Glomerular endothelial cell (primary cell): ENCODE measurements at places on chromosomes 7 and 10. TPM values are rescaled to one million over a fixed set of nuclear protein-coding genes. Genes with fewer than 3 reads are reported as not detected.

DNA sequence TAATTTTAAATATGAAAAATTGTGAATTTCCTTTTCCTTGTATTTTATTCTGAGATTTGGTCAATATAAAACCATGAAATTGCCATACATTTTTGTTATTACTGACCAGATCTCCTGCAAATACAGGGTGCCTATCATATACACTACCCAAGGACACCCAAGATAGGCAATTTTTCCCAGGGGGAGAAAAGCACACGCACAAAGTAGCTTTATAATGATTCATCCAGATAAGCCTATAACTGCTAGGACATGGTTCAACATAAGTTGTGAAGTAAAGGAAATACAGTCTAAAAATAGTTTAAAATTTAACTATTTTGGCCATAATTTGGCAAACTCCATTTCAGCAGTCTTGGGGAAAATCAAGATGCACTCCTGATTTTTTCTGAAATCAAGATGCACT, 4.8 kb downstream of the RUFY2 start:
- no peak for DNase-seq

- DNase-seq: peak; percentile 64
Measured at GRCh38 chr7:102836191-102836919, 76.4 kb upstream of the LRRC17 start.

DNA sequence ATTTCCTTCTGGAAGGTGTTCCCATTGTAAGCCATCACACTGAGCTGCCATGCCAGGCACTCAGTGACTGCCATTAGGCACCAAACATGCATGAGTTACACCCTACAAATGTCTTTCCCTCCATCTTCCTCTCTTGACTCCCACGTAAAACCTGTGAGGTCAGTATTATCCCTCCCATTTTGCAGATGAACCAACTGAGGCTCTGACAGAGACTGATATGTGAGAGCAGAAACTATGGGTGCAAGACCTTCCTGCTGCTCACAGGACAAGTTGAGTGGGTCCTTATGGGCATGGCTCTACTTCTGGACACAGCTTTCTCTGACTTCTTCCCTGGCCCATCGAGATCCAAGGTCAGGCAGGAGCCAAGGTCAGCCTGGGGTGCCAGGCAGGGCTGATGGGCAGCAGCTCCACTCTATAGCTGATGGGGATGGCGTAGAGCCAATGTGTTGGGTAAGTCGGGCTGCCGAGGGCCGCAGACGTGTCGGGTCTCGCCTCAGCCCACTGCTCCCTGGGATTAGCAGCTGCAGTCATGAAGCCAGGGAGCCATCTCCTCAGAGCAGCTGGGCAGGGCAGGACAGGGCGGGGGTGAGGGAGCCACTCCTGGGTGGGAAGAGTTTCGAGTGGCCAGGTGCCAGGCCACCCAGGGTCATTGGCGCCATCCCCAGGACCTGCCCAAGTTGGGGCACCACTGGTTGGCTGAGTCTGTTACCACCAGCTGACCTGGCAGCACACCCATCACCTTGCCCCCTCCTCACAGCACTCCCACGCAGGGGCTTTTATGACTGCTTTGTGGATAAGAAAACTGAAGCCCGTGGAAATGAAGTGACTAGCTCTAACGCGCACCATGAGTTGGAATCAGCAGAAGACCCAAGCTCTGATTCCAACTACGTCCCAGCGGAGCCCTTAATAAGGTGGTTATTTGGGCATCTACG, 117.8 kb upstream of the ZMIZ1 start:
- DNase-seq: no peak

- DNase-seq: no peak
Measured at GRCh38 chr10:1461016-1461415, 276.3 kb downstream of the ADARB2 start.

GRCh38 chr7:54888734-54889082, 129.7 kb upstream of the SEC61G start:
- DNase-seq: no peak

DNA sequence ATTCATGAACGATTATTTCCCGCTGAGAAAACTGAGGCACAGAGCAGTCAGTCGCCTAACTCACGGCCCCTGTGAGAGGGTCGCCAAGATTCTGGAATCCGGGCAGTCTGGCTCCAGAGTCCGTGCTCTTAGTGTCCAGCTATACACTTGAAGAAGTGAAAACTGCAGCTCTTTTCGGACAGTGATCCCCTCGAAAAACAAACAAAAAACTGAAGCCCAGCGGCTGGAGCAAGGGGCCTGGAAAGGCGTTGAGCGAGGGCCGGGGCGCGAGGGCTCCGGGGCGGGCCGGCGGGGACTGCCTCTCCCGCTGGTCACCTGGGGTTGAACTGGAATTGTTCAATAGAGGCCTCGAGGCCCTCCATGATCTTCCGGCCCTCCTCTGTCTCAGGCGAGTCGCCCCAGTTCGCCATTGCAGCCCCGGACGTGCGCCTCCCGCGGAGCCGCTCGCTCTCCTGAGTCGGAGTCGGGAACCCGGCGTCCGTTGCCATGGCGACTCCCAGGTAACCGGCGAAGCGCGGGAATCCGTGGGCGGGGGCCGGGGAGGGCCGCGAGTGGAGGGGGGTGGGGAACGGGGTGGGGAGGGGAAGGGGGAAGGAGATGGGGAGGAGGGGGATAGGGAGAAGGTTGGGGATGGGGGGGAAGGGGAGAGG, 881 bp downstream of the C10orf67 start:
- DNase-seq: no peak

- DNase-seq: no peak
Measured at GRCh38 chr10:21637795-21638194, 103.8 kb downstream of the MLLT10 start.

- no peak for DNase-seq
Measured at GRCh38 chr10:93138113-93138870, 64.6 kb downstream of the CYP26A1 start.

DNA sequence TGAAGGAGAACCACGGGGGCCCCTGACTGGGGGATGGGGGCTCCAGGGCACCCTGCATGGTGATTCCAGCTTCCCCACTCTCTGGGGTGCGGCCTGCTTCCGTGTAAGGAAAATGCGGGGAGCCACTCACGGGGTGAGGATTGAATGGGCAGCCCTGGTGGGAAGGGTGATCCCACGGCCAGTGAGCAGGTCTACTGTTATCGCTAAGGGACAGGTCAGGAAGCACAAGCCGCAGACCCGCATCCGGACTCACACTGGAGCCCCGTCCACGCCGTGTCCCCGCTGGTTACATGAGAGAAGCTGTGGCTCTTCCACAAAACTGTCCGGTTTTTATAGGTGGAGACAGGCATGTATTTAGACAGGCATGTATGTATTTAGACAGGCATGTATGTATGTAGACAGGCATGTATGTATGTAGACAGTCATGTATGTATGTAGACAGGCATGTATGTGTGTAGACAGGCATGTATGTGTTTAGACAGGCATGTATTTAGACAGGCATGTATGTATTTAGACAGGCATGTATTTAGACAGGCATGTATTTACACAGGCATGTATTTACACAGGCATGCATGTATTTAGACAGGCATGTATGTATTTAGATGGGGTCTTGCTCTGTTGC, 5.7 kb downstream of the PSMG3 start:
- DNase-seq: no peak

GRCh38 chr10:70085975-70086613, 33.4 kb downstream of the MACROH2A2 start:
- no peak for DNase-seq

- DNase-seq: no peak
Measured at GRCh38 chr7:148419856-148420832, 170.4 kb upstream of the C7orf33 start.

DNA sequence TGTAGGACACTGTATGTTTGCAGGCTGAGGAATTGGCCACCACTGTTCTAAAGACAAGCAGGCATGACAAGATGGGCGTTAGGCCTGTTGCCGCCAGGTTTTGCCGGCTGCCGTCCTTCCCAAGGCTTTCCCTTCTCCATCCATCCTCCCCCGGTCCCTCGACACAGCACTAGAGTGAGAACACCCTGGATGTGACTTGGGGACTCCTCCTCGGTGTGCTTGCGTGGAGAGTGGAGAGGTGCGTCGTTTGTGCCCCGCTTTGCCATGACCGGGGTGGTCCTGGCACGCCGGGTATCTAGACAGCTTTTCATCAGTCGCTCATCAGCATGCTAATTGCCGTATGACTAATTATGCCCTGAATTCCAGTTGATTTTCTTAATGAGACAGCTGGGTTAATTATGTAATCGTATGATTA, 206.6 kb upstream of the SH2B2 start:
- no peak for DNase-seq

GRCh38 chr7:80017101-80017698, 117.4 kb upstream of the GNAI1 start:
- no peak for DNase-seq

GRCh38 chr7:2403014-2403717, at the start of gene CHST12:
Gene CHST12 (plus strand): TSS chr7:2403611. CDS start chr7:2432640, 29,029 bp downstream.
- no peak for DNase-seq

DNA sequence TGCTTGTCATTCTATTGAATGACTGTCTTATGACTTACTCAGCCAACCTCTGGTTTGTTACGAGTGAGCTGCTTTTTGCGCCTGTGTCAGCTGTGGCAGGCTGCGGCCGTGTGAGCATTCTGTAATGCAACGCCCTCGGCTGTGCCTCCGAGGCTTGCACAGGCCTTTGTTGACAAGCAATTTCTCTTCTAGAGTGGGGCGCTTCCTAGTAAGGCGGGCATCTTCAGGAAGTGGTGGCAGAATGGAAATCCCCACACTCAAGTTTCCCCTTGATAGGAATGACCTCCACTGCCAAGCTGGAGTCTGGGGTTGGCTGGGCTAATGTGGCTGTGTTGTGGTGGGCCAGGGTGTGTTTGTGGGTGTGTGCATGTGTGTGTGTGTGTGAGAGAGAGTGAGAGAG, 20.2 kb upstream of the TMEM178B start:
- no peak for DNase-seq

DNA sequence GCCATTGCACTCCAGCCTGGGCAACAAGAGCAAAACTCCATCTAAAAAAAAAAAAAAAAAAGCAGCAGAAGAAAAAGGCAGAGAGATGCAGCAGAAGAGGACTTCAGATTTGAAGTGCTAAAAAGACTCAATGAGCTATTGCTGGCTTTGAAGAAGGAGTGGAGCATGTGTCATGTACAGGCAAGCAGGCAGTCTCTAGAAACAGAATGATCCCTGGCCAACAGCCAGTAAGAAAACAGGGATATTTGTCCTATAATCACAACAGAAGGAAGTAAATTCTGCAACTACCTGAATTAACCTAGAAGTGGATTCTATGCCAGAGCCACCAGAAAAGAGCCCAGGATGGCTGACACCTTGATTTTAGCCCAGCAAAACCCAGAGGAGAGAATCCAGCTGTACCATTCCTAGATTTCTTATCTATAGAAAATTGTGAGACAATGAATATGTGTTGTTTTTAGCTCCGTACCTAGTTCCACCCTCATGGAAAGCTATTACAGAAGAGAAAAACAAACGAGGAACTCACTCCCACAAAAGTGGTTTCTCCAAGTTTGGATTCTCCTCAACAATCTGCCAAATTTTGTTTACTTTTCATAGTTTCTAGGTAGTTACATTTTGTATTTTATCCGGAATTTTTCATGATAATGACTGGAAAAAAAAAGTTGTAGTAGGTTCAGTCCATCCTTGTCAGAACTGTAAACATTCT, 198.2 kb upstream of the GNAI1 start:
- DNase-seq: no peak

- no peak for DNase-seq
Measured at GRCh38 chr10:118101501-118101900, 54.8 kb upstream of the RAB11FIP2 start.

DNA sequence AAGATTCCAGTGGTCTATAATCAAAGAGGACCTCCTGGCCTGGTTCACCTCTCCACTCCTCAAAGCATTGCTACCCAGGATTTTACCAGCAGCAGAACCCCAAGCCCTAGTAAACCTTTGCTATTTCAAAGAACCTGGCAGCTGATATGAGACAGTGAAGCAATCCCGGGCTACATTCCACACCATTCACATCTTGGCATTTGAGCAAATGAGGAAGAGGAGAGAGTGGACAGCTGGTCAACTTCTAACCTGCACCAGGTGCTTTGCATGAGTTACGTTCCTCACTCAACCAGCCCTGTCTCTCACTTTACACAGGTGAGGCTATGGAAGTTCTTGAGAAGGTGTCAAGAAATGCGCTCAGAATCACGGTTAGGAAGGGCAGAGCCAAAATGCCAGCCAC, 1.1 kb downstream of the CCDC3 start:
- DNase-seq: no peak

- no peak for DNase-seq
Measured at GRCh38 chr10:13969118-13969791, 361.5 kb downstream of the FRMD4A start.

DNA sequence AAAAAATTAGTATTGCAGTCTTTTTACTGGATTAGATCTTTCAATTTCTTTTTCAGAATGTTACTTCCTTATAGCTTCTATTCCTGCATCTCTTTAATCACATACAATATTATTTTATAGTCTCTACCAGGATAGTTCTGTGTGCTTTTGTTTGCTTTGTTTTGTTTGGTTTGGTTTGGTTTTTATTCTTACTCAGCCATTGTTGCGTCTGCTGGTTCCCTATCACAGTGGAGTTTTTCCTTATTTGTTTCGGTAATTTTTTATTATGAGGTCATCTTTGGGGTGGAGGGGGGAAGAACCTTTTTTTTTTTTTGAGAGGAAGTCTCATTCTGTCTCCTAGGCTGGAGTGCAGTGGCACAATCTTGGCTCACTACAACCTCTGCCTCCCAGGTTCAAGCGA, 9.0 kb upstream of the BAIAP2L1 start:
- no peak for DNase-seq

- no peak for DNase-seq
Measured at GRCh38 chr10:92208736-92209135, 82.1 kb downstream of the CPEB3 start.

DNA sequence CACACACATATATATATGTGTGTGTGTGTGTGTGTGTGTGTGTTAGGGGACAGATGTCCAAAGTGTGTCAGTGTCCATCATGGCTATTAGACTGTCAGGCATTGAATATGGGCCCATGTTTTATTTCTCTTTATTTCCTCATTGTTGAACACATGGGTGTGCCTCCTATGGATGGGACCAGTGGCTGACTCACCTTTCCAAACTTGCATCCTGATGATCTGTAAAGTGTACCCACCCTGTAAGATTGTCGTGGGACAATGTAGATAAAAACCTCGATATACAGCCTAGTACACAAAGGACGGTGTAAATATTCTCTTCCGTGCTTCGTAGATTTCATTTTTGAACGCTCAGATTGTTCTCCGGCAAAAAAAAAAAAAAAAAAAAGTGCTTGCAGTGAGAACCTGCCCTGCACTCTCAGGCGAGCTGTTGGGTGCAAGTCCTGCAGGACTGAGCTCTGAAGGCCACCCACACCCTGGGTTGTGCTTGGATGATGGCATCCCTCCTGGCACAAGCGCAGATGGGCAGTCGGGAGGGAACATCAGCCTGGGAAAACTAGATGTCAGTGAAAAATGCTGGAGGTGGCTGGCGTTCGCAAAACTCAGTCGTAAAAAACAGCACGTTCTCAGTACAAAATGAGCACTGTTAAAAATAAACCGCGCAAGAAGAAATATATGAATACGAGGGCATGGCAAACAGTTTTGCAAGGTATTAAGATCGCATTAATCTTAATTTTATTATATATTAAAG, 166.9 kb downstream of the CUX1 start:
- no peak for DNase-seq

The ZNF804B gene
- total RNA-seq: not detected in 2 replicates

The CALCR gene
- not detected in 2 replicates for total RNA-seq

The PAPOLB gene
- total RNA-seq: not detected in 2 replicates

The LRGUK gene
- 0.18 and 0.34 TPM in 2 replicates for total RNA-seq

The ARL5B gene
- total RNA-seq: 13.7 and 20.9 TPM in 2 replicates

The KIAA1217 gene
- 27.3 and 63.1 TPM in 2 replicates for total RNA-seq

The RAMP3 gene
- total RNA-seq: not detected in 2 replicates

The IGF2BP3 gene
- total RNA-seq: 89.8 and 98.3 TPM in 2 replicates

The OR6V1 gene
- not detected in 2 replicates for total RNA-seq

The PITX3 gene
- not detected in 2 replicates for total RNA-seq

The HOXA4 gene
- 3.8 and 6.8 TPM in 2 replicates for total RNA-seq
